C1 segment of cervical spinal cord (tissue), 14 donors: ENCODE measurements at places on chromosomes 5 and 9.

- DNase-seq = no peak
Observed at GRCh38 chr9:133545494-133546286, 11.2 kb downstream of the ADAMTSL2 start.

- no peak for DNase-seq
Observed at GRCh38 chr5:170738840-170739239, 44.7 kb upstream of the GABRP start.

GRCh38 chr9:2018764-2019558 is 3.8 kb downstream of the SMARCA2 start:
- no peak for DNase-seq

DNA sequence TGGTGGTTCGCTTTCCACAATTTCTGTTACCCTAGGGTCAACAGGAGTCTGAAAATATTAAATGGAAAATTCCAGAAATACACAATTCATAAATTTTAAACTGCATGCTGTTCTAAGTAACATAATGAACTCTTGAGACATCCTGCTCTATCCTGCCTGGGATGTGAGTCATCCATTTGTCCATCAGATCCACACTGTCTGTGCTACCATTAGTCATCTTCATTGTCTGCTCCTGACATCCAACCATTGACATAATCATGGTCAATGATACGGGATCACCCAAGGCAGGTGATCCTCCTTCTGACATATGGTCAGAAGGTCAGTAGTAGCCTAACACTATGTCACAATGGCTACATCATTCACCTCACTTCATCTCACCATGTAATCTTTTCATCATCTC is 276.7 kb upstream of the KIF2A start:
- no peak for DNase-seq
